ENCODE measurements at places on chromosomes 12 and 14.

GRCh38 chr12:75364919-75365318 is 26.0 kb upstream of the GLIPR1L2 start:
- DNase-seq = no peak

- DNase-seq = no peak
Measured at GRCh38 chr12:120266180-120266870, 795 bp upstream of the PXN start.

GRCh38 chr12:119019166-119019565 is 37.8 kb downstream of the SRRM4 start:
- no peak for DNase-seq

DNA sequence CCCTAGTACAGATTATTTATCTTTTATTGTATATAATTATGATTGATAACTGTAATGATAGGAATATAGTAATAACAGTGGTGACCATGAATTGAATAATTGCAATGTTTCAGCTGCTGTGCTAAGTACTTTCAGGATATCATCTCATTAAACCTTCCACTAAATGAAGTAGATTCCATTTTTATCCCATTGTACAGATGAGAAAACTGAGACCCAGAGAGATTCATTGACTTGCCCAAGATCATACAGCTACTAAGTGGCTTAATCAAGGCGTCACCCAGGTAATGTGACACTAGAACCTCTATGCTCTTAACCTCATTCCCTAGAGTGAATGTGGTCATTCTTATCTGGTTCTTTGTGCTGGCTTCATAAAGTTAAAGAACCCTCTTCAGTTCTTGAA is 124.6 kb downstream of the KTN1 start:
- DNase-seq = no peak

DNA sequence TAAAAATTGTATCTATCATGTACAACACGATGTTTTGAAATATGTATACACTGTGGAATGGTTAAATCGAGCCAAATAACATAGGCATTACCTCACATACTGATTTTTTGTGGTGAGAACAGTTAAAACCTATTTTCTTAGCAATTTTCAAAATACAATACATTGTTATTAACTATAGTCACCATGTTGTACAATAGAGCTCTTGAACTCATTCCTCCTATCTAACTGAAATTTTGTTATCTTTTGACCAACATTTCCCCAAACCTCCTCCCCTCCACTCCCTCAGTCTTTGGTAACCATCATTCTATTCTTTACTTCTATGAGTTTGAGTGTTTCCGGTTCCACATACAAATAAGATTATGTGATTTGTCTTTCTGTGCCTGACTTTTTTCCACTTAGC is 6.8 kb upstream of the SLC38A2 start:
- DNase-seq = no peak

GRCh38 chr12:59191372-59191771 is 271.1 kb upstream of the LRIG3 start:
- no peak for DNase-seq

GRCh38 chr12:109811624-109811995 is 21.6 kb downstream of the TRPV4 start:
- no peak for DNase-seq

- peak; percentile 7 for DNase-seq
Measured at GRCh38 chr12:63668028-63668799, at the start of gene DPY19L2. DPY19L2 (minus strand) TSS chr12:63668493; CDS start chr12:63668393, 100 bp downstream.

DNA sequence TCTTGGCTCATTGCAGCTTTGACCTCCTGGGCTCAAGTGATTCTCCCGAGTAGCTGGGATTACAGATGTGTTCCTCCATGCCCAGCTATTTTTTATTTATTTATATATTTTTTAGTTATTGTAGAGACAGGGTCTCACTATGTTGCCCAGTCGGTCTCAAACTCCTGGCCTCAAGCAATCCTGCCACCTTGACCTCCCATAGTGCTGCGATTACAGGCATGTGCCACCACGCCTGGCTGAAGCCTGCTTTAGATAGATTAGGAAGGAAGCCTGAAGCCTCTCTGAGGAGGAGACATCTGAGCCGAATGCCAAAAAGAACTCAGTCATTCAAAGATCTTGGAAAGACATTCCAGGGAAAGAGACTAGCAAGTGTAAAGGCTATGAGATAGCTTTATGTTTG is 10.2 kb downstream of the INHBC start:
- DNase-seq = no peak

- DNase-seq = no peak
Measured at GRCh38 chr12:62250671-62251608, 9.3 kb upstream of the USP15 start.

DNA sequence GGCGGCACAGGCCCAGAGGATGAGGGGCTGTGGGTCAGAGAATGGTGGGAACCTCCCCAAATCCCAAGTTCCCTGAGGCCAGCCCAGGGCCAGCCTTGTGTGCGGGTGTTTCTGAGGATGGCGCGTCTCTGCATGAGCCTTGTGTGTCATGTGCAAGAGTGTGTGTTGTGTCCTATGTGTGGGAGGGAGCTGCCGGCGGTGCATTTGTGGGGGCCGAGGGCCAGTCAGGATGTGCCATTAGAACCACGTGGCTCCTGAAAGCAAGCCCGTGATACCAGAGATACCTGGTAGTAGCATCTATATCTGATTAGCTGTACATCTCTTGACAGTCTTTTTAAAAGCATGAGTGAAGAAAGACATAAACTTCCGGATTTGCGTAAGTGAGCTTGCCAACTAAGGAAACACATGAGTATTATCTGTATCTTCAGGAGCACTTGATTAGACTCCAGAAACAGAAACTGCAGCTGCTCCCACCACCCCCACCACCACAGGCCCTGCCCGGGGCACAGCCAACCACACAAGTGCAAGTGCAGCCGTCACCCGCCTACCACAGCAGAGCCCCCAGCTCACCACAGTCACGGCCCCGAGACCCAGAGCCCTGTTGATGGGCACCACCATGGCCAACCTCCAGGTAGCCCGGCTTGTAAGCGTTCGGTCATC is 19.2 kb downstream of the DDX51 start:
- DNase-seq = no peak

DNA sequence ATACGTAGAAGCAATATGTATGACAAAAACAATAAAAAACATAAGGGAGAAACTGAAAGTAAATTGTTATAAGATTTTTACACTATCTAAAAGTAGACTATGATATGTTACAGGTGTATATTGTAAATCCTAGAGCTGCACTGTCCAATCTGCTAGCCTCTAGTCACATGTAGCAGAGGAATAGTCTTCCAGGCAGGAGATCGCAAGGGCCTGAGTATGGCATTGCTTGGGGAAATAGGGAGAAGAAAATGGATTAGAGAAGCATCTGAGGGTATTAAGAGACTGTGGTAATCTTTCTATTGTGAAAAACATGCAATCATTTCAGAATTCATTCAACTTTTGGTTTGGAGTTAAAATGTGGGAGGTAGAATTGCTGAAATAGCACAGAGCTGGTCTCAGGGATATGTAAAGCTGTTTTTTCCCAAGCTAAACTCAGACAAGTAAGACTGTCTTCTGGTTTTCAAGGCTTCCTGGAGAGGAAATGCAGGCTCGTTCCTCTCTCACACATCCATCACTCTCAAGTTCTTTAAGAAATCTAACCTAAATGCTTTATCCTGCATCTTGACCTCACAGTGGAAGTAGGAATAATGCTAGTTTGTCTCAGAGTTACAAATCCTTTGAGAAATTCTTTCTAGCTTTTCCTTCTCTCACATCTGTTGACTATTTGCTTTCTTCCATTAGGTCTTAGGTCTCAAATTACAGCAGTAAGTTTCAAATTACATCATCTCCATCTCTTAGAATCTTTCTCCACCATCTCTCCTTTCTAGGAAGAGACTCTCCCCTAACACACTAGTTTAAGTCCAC is 7.6 kb upstream of the CCDC184 start:
- DNase-seq = no peak

GRCh38 chr14:65348137-65348536 is 64.4 kb upstream of the FUT8 start:
- no peak for DNase-seq

DNA sequence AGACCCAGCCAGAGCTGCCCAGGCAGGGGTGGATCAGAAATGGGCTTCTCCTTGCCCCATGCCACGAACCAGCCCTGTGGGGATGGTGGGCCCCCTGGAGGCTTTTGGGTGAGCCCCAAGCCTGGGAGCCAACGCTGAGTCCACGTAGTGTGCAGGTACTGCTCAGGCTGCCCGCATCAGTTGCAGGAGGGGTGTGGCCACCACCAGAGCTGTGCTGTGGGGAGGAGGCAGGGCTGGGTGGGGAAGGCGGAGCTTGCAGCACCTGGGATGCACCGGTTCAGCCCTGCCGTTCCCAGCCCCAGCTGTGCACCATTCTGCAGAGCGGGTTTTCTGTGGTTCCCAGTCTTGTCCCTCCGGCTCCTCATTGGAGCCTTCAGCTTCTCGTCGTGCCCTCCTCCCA is 36.3 kb downstream of the IL31 start:
- DNase-seq = no peak

DNA sequence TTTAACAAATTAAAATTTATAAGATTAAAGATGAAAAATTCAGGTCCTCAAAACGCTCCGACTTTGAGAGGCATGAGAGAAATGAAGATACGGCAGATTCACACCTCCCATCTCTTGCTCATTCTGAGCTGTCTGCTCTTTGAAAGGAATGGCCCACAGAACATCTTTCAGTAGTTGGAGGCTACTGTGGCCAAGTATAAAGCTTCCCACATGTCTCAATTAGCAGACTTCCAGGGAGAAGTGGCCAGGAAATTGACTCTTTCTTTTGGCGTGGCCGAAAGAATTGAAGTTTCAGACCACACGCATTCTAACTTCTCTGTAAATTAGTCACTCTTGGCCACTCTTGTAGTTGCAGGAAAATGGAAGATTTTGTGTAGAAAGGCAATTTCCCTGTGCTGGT is 129.2 kb downstream of the DIP2B start:
- DNase-seq = no peak

DNA sequence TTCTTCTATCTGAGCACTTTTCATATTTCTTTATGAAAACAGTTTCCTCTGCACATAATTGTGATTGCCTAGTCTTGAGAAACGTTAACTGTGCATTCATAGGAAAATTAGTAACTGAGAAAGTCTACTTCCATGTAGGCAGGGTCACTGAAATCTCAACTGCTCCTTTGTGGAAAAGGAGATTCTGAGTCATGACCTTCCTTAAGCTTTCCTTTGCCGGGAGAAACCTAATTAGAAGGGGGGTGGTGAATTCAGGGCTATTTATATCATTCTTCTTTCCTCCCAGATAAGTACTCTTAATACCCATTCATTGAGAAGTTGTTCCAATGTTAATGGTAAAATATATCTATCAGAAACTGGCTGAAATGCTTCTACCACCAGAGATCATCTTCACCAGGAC is 751.0 kb upstream of the TMEM132C start:
- DNase-seq = no peak
